ENCODE measurements at places on chromosomes 5 and 9.

DNA sequence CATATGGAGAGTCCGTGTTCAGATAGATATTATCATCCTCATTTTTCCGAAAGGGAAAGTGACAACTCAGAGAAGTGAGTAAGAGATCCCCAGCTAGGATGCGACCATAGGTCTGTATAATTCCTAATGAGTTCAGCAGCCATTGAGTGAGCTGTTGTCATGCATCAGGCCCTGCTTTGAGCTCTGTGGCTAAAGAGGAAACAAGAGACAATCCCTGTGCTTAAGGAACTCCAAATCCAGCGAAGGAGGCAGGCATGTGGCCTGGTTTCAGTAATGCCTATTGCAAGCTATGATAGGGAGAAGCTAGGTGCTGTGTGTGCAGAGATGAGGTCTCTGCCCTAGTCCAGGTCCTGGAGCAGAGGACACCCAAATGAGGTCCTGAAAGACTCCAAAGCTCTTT is 192.8 kb downstream of the ACTL7B start:
- no peaks in the 10 kb centered on the region for H3K27me3 ChIP-seq
- no peak for DNase-seq
- H3K4me3 ChIP-seq = no peak overlapping the region
- no peaks in the 10 kb centered on the region for H3K4me1 ChIP-seq

DNA sequence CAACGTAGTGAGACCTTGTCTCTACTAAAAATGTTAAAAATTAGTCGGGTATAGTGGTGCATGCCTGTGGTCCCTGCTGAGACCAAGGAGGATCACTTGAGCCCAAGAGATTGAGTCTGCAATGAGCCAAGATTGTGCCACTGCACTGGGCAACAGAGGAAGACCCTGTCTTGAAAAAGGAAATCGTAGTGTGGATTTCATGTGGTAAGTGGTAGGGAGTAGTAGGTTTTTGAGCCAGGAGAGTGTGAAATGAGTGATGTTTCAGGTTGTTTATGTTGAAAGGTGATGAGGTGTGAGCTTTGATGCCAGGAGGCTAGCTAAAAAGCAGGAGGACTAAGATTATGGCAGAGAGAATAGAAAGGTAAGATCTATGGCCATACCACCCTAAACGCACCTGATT is 5.9 kb downstream of the MATR3 start:
- no peaks in the 10 kb centered on the region for H3K27me3 ChIP-seq
- DNase-seq = no peak
- H3K36me3 ChIP-seq = no peaks in the 10 kb centered on the region

- peaks cover 14% of the 10 kb centered on the region for H3K4me1 ChIP-seq
- DNase-seq = no peak
- H3K36me3 ChIP-seq = no peaks in the 10 kb centered on the region
- peak overlapping the region; percentile 61 for H3K4me3 ChIP-seq
Observed at GRCh38 chr5:35924122-35924949, 14.1 kb downstream of the CAPSL start.

GRCh38 chr5:59097116-59097515 is 514.2 kb downstream of the RAB3C start:
- DNase-seq = no peak
- H3K36me3 ChIP-seq = no peaks in the 10 kb centered on the region
- H3K4me3 ChIP-seq = no peak overlapping the region
- no peaks in the 10 kb centered on the region for H3K27me3 ChIP-seq

DNA sequence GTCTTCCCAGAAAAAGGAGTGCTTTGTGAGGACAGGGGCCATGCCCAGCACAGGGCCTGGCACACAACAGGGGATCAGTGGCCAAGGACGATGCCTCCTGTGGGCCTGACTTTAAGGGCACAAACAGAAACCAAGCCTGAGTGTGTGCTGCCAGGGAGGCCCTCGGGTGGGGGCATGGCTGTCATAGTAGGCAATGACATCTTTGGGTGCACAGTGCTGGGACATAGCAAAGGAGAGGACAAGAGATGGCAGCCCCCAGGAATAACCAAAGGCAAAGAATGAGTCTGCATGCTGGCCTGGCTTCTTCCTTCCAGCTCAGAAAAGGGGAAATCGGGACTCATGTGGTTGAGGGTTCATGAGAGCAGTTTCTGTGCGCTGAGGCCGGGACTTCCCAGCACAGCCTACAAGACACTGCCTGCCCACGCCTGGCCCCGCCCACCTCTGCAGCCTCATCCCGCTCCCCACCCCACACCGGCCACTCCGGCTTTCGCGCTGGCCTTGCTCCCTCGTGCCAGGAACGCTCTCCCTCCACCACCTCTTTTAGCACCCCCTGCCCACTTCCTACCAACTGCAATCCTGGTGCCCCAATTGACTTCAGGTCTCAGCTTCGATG is 13.8 kb upstream of the LHX2 start:
- H3K36me3 ChIP-seq = no peaks in the 10 kb centered on the region
- peaks cover 47% of the 10 kb centered on the region for H3K4me1 ChIP-seq
- peak overlapping the region; percentile 93 for H3K4me3 ChIP-seq
- H3K27me3 ChIP-seq = peaks cover 86% of the 10 kb centered on the region
- no peak for DNase-seq
- peak overlapping the region; percentile 6 for H3K27ac ChIP-seq
